Fibroblast of skin of left quadriceps (primary cell): ENCODE measurements at places on chromosomes 3 and 15.

DNA sequence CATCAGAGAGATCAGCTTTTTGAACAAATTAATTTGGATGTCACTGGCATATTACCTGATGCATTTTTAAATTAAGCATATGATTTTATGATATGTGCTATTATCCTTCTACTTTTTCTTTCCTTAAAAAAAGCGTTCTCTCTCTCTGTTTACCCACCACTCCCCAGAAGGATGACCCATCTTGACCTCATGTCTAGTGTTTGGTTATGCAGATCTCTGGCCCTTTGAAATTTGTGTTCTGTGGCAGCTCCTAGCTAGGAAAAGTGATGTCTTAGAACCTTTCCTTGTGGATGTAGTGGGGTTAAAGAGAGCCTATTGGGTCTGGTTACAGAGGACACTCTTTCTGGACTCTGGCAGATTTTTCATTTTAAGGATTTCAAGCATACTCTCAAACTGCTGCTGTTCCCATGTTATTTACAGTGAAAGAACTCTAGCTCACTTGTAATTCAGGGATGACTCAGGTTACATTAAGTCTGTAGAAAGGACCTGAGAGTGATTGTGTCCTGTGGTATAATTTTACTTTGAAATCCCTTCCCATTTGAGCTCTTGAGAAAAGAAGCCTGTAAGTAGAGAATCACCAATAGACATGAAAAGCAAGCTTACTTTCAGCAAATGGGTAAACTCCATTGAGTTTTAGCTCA is 23.8 kb downstream of the ARHGEF26 start:
- DNase-seq: no peak

DNA sequence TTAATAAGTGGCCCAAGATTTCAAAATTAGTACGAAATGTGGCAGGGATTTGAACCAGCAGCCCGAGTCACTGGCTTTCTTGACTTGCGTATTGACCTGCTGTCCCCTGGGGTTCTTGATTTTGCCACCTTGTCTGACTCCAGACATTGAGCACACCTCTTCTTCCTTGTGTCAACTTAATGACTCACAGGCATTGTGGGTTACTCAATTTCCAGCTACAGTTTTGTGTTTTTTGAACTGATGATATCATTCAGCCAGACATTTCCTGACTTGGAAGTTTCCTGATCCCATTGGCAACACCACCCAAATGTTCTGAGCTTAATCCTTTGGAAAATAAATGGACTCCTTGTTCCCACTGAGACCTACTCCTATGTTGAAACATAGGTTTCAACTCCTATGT is 64.2 kb downstream of the MOBP start:
- DNase-seq: peak; percentile 3

DNA sequence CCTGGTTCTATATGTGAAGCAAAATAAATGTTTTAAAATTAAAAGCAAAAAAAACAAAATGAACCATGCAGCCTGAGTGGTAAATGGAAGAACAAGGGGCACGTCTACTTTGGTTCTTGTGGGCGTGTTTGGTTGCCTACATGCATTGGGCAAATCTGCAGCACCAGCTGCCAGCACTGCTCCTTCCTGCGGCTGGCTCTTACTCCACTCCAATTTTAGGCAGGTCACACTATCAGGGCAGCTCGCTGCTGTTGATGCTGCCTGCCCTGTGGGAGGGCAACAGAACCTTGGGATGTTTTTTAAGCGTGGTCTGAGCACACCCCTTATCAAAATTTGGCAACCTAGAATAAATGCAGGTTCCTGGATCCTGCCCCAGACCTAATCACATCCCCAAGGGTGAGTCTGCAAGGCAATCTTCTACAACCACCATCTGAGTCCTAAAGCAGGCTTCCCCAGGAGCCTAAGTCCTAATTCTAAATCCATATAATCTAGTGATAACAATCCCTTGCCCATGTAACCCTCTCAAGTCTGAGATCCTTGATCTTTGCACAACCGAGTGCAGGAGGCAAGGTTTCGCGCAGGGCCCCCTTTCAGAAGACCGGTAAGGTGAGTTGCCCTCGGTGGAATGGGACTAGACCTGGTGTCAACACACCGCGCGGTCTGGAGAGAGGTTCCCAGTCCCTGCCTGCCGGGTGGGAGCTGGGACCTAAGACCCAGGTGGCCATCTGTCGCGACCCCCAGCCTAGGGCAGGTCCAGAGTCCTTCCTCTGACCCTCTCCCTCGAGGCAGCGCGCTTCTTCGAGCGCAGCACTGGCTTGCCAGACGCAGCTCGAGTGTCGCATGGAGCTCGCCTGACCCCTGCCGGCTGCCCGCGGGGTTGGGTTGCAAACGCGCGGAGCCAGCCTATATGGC is 15.9 kb downstream of the IVD start:
- DNase-seq: no peak

DNA sequence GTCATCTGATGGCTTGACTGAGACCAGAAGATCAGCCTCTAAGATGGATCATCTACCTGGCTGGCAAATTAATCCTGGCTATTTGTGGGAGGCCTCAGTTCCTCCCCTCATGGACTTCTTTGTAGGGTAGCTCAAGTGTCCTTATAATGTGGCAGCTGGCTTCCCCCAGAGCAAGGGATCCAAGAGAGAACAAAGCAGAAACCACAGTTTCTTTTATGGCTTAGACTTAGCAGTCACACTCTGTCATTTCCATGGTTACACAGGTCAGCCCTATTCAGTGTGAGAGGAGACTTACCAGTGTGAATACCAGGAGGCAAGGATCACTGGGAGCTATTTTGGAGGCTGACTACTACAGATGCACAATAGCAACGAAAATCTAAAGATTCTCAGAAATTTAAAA is 15.3 kb upstream of the ARL14 start:
- no peak for DNase-seq

DNA sequence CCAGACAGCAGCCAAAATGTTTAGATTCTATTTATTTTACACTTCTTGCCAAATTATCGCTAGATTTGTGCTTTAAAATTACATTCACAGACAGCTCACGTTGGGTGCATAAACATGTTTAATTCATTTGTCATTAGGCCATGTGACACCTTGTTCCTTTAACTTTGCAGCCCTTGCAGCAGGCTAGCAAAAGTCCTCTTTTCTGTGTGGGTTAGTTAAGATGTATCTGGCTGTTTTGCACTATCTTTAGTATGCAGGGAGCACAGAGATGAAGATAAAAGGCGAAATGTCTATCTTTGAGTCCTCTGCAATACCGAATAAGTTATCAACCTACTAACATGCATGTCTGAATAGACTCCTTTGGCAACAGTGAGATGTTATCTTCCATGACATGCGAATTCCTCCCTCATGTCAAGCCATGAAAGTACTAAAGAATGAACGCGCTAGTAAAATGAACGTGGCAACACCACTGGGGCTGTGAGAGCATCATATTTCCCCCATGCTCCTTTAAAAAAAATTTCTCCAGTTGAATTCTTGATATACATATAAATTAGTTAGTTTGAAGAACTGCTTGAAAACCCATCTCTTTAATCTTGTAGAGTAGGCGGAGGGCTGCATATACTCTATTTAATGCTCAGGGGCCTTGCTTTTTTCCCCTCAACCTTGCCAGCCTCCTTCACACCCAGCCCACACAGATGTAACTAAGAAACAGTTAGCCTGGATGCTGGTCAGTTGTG is 620.4 kb upstream of the NR2F2 start:
- no peak for DNase-seq

DNA sequence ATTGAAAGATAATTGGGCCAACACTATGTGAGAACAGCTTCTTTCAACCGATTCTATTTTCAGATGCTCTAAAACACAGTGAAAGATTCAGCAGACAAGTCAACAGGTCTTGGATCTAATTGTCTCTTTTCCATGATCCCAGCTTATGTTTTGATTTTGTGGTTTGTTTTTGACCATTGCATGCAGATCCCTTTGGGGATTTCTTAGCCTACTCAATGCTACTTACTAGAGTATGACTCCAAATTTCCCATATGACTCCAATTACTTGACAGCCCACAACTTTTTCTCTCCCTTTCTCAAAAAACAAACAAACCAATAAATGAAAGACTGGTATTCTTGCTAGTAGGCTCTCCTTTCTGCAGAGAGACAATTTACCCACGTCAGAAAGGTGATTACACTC is 67.1 kb downstream of the KCNH8 start:
- DNase-seq: no peak

GRCh38 chr3:119187266-119187665 is 13.9 kb downstream of the UPK1B start:
- DNase-seq: no peak

- no peak for DNase-seq
Observed at GRCh38 chr15:38610748-38611147, 46.1 kb upstream of the RASGRP1 start.

DNA sequence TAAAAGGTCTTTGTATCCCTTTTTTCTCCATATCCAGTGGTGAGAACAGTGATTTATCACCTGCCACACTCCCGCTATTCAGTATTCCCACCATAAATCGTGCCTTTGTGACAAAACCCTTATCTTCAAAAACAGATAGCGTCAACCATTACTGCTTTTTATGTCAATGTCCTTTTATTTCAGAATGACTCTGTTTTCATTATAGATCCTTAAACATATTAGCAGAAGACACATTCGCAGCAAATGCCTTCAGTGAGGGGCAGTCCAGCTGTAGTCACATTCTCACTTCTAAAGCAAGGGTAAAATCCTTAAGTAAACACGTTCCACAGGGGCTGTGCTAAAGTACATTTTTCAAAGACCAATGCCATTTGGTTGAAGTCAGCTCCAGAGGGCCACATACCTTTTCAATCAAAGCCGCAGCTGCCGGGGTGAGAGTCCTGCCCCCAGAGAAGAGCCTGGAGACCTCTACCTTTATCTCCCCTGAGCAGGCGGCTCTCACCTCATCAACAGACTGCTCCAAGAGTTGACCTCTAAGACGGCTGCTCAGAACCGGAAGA is 53.4 kb downstream of the PDZRN3 start:
- no peak for DNase-seq

DNA sequence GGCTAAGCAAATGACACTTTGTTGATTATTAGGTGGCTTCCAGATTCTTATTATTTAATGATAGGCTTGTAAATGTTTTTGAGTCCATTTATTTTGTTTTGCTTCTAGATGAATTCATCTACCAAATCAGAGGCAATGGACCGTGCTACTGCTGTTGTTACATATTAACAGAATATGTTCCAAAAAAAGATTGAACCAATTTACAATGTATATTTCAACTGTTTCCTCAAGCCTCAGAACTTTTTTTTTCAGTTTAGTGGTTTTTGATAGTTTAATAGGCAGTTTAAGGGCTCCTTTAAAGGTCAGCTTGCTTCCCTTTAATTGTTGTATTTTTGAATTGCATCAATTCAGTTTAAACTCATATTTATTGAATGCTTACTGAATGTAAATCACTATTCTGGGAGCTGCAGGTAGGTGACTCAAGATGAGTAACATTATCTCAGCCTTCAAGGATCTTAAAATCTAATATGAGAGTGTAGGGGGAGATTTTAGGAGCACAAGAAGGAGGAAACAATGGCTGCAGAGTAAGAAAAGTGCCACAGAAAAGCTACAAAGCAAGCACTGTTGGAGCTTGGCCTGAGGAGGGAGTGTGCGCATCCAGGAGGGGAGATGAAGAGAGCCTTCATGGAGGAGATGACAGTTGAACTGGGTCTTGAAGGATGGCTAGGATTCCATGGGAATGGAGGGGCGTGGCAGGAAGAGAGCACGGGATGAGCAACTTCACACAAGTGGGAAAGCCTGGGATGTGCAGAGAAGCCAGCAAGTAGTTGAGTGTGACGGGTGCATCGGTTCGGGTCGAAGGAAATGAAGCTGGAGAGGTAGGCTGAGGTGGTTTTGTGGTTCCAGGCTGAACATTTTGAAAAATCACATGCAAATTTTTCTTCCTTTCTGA is 14.7 kb downstream of the MAP2K1 start:
- no peak for DNase-seq

DNA sequence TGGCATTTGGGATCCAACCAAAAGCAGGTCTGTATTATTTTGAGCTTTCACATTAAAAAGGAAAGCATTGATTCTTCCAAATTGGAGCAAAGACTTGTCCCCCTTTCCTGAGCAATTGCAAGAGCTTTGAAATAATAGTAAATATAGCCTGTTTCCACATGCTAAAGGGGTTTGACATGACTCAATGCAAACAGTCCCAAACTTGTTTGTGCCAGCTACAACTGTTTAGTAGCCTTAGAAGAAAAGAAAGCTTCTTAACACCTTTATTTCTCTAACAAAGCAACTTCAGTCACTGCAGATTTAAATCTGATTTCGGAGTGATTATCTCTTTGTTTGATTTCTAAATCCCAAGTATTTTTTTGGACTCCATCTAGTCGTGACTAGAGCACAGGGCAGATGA is 180.2 kb downstream of the SEMA6D start:
- no peak for DNase-seq

GRCh38 chr15:87118846-87119245 is 1039.2 kb downstream of the AGBL1 start:
- no peak for DNase-seq

DNA sequence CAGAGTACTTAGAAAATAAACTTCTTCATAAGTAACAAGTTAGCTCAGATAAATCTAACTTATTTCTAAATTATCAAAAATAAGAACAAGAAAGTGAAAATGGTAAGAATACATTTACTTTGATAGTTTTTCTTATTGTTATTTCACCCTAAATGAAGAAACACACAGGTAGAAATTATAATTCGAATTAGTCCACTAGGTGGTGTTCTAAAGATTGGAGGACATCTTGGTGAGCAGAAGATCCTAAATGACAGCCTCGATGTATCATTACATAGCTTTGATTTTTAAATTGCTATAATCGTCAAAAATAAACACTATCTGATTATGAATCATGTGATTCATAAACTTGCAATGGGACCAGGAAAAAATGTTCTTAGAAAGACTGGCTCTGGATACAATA is 280.8 kb upstream of the UBE2E2 start:
- no peak for DNase-seq

GRCh38 chr3:62942764-62943163 is 67.5 kb upstream of the CADPS start:
- no peak for DNase-seq

GRCh38 chr3:31295150-31295765 is 237.5 kb upstream of the STT3B start:
- DNase-seq: no peak

GRCh38 chr3:151168269-151169094 is 34.5 kb downstream of the GPR171 start:
- peak; percentile 46 for DNase-seq

DNA sequence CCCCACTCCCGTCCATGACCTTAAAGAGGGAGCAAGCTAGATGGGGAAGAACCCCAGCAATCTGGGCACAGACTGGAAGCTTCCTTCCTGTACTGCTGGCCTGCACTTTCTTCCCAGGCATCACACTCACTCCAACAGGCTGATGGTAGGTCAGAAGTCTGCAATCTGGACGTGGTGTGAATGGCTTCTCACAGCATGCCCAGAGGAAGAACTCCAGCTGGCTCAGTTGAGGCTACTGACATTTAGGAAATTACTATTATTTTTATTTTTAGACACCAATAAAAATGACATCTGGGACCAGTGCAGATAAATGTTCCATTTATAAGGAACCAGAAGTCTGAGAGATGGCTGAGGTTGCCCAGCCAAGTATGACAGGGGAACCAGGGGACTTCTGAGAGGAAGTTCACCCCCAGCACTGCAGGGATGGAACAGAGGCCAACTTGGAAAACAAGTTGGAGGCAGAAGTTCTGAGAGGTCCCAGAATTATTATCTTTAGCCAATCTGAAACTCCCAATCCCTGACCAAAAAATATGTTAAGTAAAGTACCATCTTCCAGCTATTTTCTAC is 163.8 kb upstream of the CTNNB1 start:
- DNase-seq: no peak
